ENCODE measurements at places on chromosomes 7 and 10.

DNA sequence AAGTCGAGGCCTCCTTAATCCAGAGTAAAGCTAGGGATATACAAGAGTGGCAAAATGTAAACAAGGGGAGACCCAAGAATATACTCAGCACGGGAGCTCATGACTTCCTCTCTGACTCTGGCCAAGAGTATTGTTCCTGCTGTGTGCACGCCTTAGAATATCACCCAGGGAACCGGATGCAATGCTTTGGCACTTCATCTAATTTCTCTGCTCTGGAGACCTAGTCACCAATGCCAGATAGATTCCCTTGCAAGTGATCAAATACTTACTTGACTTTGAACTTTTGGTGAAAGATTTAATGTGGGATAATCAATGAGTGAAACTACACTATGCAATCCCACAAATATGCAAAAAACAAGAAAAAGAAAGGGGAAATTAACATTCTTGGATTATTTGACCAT, 695.5 kb downstream of the INHBA start:
- no peak for DNase-seq

GRCh38 chr7:30348083-30348560, 63.7 kb downstream of the ZNRF2 start:
- DNase-seq: no peak

DNA sequence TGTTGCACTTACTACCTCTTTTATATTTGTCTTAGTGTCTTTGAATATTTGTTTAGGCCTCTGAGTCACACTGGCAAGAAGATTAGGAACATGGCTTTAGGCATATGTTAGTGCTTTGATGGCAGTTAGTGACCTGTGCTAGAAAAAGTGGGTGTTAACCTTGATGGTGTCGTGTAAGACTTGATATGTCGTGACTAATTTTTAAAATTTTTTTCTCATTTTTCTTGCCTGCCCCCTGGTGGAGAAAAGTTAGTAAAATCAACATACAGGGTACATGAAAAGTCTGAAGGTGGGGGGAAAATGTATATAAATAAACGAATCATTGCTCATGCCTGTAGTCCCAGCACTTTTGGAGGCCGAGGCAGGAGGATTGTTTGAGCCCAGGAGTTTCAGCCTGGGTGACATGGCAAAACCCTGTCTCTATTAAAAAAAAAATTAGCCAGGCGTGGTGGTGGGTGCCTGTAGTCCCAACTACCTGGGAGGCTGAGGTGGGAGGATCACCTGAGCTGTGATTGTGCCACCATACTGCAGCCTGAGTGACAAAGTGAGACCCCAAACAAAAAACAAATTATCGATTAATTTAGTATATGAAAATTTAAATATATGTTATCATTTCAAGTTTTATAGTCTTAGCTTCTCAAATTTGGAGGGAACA, 44.6 kb downstream of the TAX1BP1 start:
- DNase-seq: no peak

GRCh38 chr7:18338910-18339523, 156.5 kb upstream of the HDAC9 start:
- no peak for DNase-seq

DNA sequence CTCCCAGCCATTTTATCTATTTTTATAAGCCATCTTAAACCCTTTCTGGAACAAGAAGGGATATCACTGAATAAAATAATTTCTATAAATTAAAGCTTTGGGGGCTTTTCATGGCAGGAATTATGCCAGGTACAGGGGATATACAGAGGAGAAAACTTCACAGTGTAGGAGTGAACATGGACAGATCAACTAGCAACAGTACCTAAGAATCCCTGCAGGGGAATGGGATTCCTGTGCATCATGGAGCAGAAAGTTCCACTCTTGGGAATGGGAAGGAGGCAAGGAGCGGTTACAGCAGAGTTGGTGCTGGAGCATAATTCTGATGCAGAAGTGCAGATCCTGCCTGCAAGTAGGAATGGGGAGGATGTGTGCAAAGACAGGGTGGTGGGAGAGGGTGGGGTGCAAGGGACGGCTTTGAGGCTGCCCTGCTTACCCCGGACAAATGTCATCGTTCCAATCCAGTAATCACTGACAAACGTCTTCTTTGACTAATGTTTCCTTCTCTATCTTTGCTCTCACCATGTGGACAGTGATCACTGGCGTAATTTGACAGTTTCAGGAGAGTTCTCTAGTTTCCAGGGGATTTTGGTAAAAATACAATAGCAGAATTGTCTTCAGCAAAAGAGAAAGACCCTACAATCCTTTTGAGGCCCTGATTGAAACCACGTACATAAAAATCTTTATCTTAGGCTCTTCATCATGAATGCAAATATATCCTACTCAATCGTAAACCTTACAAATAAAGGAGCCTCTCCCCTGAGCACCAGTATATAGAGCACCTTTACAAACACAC, 196.7 kb downstream of the HECW1 start:
- DNase-seq: no peak

- no peak for DNase-seq
Measured at GRCh38 chr10:100980311-100980710, 7.0 kb downstream of the MRPL43 start.

- DNase-seq: no peak
Measured at GRCh38 chr7:94417901-94418300, 23.2 kb downstream of the COL1A2 start.

- DNase-seq: no peak
Measured at GRCh38 chr10:36051500-36051991, 409.4 kb upstream of the FZD8 start.

- DNase-seq: no peak
Measured at GRCh38 chr10:124586142-124586541, 124.5 kb downstream of the LHPP start.

GRCh38 chr10:23391821-23392220, 47.1 kb upstream of the OTUD1 start:
- DNase-seq: no peak

- DNase-seq: no peak
Measured at GRCh38 chr7:138546064-138546619, 86.1 kb downstream of the TRIM24 start.

- DNase-seq: no peak
Measured at GRCh38 chr7:155750255-155751125, 61.8 kb downstream of the SHH start.

- no peak for DNase-seq
Measured at GRCh38 chr10:129950676-129951075, 13.4 kb downstream of the EBF3 start.

DNA sequence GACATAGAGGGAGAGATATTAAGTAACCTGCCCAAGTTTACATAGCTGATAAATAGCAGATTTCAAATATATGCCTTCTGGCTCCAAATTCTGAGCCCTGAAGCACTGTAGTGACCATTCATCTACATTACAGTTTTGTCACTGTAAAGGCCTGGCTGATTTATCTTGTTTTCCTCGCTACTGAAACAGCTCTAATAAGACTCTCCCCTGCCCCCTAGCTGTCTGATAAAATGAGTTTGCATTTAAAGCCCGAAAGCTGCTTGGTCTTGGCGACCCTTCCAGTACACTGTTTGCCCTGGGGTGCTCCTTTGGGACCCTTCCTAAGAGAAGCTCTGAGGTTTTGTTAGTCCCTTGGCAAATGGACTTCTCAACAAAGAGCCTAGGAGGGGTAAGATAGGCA, 59.7 kb upstream of the RAB11FIP2 start:
- DNase-seq: no peak

DNA sequence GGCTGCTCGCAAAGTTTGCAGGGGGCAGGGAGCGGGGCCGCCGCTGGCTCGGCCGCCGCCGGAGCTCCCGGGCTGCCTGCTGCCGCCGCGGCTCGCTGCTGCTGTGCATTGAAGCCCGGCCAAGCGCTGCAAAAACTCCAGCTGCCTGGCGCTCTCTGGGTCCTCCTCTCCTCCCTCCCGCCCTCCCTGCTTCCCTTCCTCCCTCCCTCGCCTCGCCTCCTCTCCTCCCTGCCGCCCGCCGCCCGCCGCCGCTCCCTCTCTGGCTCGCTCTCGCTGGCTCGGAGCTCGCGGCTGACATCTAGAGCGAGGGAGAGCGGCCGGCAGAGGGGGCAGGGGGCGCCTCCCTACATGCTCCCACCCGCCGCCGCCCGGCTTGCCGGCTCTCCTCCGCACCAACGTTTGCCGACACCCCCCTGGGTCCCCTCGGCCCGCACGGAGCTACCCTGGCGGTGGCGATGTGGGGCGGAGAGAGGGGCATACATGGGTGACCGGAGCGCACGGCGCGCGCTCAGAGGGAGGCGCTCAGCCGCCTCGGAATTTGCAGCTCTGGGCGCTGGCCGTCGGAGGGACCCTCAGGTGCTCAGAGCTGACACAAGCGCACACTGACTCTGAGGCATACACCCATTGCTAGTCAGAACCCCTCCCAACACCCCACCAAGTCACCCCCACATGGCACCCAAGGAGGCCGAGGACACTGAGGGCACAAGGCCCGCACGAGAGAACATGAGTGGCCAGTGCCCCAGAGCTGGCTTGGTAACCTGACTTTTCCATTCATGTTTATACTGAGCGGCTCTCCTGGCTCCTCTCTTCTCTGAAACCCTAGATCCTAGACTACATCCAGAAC, 1.2 kb upstream of the PLXNA4 start:
- DNase-seq: no peak

DNA sequence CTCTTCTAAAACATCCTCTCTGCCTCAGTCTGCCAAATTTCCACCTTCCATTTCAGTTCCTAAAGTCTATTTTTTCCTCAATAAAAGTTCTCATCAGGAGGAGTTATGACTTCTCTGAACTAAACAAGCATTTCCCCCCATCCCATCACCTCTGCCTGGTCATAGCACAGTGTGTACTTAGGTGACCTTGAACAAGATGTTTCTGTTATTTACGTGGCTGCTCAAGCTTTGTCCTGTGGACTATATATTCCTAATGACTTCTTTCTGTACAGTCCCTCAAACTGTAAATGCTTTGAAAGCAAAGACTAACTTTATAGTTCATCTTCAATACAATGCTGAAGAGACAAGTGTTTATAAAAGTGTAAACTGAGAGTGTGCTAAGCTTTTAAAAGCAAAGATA, 166.9 kb downstream of the CPEB3 start:
- DNase-seq: no peak

- no peak for DNase-seq
Measured at GRCh38 chr7:120995654-120996053, 7.1 kb downstream of the CPED1 start.

GRCh38 chr7:78370936-78371335, 572.4 kb downstream of the PHTF2 start:
- no peak for DNase-seq

- DNase-seq: no peak
Measured at GRCh38 chr7:11228515-11228914, 254.8 kb downstream of the PHF14 start.

DNA sequence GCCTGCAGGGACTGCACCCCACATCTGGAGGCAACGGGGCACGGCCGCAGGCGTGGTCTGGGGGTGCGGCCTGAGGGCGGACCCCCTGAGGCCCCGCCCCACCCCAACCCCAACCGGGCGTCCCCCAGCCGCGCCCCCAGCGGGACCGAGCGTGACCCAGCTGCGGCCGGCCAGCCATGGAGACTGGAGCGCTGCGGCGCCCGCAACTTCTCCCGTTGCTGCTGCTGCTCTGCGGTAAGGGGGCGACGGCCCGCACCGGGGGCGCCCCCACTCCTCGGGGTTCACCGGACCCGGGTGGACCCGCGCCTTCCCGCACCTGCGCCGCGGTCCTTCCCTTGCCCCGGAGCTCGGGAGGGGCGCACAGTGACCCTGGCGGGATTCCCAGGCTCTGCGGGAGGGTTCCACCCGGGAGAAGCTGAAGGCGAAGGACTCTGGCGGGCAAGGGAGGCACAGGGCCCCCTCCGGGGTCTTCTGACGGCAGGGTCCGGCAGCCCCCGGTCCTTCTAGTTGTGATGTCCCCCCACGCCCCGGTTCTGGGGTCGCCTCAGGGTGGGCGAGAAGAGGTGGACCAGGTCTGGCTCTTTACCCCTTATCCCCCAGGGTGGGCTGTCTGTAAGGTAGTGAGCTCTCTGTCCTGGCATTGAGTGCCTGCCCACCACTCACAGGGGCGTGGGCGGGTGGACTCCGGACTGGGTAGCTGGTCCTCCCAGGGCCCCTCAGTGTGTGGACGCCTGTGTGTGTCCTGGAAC, at the start of gene RAMP3:
RAMP3 (plus strand) TSS at position 139 of the 749 bp plus-strand sequence; CDS start at position 177, 38 bp downstream.
- no peak for DNase-seq

DNA sequence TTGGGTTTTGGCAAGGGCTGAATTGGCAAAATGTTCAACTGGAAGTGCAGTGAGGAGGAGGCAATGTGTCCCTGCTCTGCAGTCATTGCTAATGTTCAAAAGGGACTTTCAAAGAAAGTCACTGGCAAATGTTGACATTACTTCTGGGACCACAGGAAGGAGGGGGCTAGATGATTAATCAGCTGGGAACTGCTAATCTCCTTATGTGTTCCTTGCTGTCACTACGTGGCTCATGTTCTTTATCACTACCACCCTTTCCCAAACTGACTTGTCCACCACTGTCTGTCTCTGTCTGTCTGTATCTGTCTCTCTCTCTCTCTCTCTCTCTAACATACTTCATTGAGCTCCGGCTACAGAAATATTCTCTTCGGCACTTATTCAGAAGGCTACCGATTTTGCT, 86.9 kb upstream of the MTPN start:
- DNase-seq: no peak

DNA sequence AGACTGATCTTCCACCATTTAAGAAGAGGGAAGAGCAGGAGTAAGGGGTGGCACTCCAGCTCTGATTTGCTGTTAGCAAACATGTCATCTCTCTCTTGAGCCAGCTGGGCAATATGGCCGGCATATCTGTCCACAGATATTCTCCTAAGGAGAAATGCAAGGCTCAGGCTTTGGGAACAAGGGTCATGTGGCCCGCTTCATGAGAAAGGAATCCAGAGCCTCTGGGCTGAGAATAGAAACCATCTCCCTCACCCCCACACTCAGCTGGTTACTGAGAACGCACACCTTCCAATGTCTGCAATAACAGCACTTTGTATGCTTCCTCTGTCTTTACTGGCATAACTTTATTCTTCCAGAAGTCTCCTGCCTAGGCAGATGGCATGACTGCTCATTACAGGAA, 171.2 kb downstream of the ELMO1 start:
- no peak for DNase-seq

DNA sequence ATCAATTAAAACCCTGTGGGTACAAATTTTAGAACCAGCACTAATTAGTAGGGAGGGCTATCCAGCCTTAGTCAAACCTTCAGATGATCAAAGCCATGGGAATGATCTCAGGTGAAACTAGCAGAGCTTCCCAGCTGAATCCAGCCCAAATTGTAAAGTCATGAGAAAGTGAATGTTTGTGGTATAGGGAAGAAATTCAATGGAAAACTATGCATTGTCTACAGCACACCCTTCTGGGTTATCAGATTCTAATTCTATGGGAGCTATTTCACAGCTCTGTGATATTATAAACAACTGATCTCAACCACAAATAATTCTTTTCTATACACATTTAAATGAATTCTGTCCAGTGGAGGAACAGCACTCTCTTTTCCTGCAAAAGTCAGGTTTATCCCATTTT, 24.6 kb upstream of the BMPER start:
- DNase-seq: no peak

DNA sequence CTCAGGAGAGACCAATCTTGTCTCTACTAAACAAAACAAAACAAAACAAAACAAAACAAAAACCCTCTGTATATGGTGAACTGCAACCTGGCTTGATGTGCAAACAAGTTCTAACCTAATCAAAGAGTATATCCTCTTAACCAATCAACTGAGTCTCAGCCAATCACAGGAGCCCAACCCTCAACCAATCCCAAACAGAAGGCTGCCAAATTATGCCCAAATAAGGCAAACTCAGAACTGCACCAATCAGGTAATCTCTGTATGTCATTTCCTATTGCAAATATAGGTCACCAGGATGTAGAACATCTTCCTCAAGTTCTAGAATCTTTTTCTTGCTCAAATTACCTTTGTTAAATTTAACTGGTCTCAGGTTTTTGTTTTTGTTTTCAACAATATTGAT, 5.2 kb downstream of the FAM133B start:
- DNase-seq: no peak

GRCh38 chr7:85310301-85310700, 123.4 kb upstream of the SEMA3D start:
- no peak for DNase-seq

All from esophagus squamous epithelium (tissue), 5 donors.